ENCODE measurements at places on chromosomes 4 and X. TPM values are rescaled to one million over a fixed set of nuclear protein-coding genes. Genes with fewer than 3 reads are reported as not detected.
A peak's percentile ranks its signal among the peaks of the same experiment; 100 is the strongest.

- no peak for DNase-seq
These were observed 24.0 kb upstream of the XIAP start for GRCh38 chrX:123835661-123836371.

DNA sequence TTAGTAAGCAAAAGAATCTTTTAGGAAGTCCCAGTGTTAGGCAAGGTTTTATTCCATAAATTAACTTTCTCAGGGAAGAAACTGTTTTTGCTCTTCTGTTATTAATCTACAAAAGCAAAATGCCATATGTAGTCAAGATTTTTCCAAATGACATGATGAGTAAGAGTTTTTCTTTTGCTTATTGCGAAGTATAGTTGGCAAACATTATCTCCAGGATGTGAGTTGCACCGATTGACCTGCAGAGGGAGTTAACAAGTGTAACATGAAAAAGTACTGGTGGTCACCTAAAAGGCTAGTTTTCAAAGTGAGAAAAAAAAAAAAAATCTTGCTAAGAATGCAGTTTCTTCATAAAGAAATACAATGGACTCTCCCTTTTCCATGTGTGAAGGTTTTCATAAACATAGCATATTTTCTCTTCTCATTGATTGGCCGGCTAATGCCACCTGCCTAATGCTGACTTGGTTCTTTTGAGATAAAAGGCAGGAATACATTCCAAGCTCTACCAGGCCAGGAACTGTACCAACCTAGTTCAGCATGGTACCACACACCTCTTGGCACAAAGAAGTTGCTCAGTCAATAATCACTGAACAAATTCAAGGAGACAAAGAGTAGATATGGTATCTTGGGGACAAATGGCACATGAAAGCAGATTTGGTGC lies 100.2 kb downstream of the LNX1 start:
- DNase-seq: no peak

DNA sequence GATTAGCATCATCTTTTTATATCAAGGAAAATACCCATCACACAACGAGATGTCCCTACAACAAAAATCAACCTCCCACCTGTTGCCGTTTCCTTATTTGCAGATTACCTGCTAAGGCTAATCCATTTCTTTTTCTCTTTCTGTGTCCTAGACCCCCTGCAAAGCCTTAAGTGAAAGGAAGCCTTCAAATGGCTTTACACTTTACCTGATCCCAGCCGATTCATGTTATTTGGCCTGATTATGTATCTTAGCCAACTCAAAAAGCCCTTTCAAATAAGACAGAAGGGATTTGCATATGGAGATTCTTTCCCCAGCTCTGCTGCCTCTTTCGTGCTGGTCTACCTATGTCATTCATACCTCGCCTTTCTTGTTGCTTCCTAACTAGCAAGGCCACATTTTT lies 14.4 kb downstream of the ABCG2 start:
- DNase-seq: no peak

DNA sequence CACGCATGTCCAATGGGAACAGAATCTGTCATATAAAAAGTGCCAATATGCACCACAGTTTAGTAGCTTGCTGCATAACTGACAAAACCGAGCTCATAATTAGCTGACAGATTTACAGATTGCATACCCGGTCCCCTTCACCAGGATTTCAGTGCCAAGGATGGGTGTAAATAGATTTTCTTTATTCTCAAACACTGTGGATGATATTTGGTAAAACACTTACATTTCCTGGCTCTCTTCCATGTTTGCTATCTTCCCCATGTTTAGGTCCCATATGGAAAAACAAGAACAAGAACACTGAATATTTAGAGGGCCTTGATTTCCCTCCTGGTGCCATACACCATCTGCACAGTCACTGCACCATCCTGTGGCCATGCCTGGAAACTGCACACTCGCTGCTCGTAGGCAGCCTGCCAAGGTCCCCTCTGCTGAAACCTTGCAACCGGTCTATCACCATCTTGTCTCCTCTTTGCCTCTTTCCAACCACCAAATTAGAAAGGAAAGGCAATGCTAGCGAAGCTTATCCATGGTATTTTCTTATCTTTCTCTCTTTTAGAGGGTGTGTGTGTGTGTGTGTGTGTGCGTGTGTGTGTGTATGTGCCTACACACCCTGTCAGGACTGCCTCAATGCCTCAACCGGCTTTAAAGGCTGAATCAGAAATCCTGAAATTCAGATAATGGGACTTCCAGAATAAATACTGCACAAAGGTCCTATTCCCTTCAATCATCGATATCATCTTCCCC lies 124.2 kb upstream of the MBNL3 start:
- DNase-seq: peak; percentile 35

DNA sequence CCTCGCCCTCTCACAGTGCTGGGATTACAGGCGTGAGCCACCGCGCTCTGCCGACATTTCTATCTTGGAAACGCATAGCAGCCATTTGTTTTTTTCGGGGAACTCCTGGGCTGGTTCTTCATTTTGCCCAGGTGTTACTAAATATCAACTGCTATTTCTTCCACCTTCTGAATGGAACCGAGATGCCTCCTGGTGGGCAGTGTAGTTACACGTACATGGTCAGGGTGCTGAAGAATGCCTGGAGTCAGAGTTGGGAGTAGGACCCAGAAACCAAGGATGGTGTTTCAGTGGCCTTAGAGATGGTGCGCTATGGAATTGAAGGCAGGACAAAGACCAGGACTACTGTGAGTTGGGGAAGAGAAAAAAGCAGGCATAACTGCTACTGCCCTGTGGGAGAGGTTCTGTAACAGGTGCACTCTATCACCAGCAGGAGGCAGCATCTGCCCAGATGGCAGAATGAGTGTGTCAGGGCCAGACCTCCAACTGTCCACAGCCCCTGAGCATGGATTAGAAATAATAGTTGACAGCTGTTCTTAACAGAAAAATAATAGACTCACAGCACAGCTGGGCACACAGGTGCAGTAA lies 81.7 kb downstream of the ZC4H2 start:
- no peak for DNase-seq

Gene RAI2
- 43.1 TPM for total RNA-seq

DNA sequence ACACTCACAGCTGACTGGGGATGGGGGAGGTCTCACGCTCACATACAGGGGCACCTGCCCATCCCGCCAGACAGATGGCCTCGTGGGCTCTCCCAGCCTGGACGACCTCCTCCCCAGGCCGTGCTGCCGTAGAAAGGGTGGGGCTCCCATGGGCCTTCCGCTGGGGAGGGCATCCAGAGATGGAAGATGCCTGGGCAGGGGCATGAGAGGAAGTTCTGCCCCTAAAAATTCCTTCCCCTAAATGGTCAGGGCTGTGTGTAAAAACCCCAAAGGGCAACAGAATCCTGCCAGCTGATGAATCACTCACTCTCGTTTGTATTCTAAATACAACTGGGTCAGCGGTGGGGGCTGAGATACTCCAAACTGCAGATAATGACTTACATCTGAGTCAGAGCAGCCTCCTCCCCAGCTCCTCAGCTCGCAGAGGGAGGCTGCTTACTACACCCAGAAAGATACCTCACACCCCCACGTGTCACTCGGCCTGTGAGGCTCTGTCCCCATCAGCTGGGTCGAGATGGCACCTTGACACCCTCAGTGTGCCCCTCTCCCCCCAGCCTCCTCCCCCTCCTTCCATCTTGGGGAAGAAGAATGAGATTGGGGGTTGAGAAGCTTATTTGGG lies 10.1 kb downstream of the WDR1 start:
- no peak for DNase-seq

Gene MXRA5
- total RNA-seq: 12.2 TPM

- peak; percentile 94 for DNase-seq
These were observed 255 bp upstream of the CNOT6L start for GRCh38 chr4:77819404-77819842.

DNA sequence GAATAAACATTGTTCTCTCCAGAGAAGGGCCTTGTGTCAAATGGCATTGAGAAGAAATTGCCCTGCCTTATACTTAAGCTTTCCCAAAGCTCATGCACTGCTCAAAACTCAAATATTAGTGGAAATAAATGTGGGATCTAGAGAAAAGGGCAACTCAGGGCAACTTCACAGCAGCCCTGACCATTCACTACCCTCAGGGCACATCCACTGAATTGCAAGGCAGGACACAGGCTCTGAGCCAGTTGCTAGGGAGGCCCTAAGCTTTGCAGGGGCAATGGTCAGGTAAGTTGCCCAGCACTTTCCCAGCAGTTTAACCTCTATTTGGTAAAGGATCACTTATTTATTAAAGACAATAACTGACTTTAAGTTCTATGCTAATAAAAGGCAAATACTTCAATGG lies 255.3 kb upstream of the TEX13A start:
- no peak for DNase-seq

GRCh38 chr4:94669672-94670664 lies 87.8 kb upstream of the BMPR1B start:
- DNase-seq: no peak

- no peak for DNase-seq
These were observed 204.9 kb downstream of the GBA3 start for GRCh38 chr4:22897520-22898108.

DNA sequence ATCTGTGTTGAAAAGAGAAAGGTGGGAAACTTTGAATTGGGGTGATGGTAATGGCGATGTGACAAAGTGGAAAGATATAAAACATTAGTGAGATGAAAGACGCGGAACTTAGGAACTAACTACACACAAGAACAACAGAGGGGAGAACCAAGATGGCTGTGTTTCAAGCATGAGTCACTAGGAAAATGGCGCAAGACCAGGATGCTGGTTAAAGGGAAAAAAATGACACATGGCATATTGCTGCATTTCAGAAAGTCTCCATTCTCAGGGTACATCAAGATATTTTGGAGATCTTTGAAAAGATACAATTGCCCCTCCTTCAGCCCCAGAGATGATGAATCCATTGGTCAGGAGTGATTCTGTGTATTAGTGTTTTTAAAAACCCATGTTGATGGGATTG lies 164.4 kb downstream of the FBXO8 start:
- DNase-seq: no peak

DNA sequence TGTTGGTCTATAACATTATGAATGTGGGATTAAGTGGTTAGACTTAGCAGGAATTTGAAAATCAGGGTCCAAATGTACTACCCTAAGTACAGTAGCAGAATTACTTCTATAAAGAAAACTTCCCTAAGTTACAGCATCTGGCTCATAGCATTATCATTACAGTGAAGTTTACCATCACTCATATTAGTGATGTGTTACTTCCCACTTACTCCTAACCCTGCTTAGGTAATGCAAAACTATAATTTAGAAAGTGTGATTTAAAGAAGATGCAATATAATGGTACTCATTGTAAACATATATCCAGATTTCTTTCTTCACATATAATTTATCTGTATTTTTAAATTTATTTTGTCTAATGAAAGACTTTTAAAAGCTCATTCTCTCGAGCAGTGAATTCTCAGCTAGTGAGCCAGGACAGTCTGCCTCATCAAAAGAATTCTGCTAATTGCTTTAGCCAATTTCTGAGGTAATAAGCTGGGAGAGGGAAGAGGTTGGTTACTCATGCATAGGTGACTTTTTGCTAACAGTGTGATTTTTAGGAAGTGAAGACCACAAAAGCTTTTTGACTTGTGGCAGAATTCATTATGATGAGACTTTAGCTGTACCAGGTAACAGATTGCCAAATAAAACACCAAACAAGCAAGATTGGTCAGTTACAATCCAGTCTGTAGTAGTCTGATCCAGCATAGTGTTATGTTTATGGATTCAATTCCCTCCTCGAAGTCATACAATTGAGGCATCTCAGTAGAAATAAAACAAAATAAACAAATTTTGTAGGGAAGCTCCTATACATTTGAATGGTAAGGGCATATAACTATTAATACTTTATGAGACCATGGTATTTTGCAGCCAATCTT lies 21.0 kb downstream of the PLS3 start:
- DNase-seq: no peak

Gene HUWE1
- 203 TPM for total RNA-seq

DNA sequence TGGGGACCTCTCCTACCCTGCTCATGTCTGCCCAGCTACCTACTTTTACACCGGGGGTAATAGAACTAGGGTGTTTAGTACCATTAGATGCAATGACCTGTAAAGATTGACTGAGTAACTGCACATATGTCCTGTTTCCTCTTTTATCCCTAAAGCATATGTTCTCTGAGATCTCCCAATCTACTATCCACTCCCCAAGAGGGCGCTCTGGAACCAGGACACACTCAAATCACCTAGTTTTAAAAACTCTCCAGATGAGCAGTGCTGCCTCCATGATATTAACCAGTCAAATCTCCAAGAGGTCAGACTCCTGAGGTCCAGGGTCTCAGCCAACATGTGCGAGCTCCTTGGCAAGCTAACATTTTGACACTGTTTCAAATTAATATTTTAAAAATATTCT lies 87.0 kb upstream of the TSPAN5 start:
- DNase-seq: no peak

Gene EPHA5
- 0.22 TPM for total RNA-seq

DNA sequence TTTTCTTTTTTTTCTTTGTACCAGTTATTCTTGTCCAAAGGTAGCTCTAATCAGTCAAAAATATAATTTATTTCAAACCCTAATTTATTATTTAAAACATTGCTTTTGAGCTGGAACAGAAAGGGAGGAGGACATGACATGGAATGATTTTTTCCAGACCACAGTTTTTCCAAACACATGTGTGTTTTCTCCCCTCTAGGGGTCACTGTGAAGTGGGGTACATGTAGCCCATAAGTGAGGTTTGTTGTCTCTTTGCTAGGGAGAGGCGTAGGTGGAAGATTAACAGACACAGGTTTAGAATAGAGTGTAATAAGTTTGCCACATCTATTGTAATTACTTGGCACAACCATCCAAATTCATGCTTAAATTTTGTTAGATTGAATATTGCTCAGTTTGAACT lies 83.0 kb downstream of the TNIP2 start:
- no peak for DNase-seq

Gene VEGFD
- 1.5 TPM for total RNA-seq

- DNase-seq: no peak
These were observed 35.3 kb downstream of the HPGDS start for GRCh38 chr4:94307231-94307871.

- DNase-seq: no peak
These were observed 117.2 kb downstream of the TMEM144 start for GRCh38 chr4:158327525-158327924.

- DNase-seq: no peak
These were observed 3.0 kb upstream of the SHOX start for GRCh38 chrX:627510-627981.

DNA sequence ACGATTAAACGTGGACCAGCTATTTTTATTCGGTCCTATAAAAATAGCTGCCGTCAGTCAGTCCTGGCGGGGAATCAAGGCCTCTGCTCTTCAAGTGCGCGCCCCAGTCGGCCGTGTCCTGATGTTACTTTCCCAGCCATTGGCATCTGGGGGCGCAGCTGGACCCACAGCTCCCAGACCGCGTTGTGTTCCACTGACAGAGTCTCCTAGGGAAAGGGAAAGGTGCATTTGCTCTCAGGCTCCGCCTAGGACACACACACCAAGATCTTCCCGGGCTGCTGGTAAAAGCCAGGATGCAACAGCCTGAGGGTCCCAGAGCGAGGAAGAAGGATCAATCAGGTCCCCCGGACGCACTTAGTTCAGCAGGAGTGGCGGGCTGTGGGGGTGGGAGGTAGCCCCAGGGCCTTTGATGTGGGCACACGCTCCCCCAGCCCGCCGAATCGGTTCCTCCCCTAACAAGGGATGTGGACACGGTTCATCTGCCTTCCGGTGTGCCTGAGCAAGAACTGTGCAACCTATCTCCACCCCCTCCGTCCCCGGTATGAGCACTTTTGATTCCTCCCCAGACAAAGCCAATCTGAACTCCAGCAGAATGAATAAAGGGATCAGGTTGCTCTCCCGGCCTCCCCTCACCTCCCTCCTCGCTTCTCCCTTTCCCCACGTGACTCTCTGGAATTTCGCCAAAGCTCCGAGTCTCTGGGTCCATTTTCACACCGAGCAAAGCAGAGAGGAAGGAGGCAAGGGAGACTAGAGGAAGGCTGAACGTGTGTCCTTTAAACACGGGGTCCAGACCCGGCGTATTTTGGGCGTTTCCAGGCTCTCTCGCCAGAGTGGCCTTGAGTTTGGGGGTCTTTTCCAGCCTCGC lies 626 bp upstream of the FRAS1 start:
- peak; percentile 93 for DNase-seq
